Type B pancreatic cell (in vitro differentiated cells): ENCODE measurements at places on chromosomes 1 and 21. TPM values are rescaled to one million over a fixed set of nuclear protein-coding genes. Genes with fewer than 3 reads are reported as not detected.

- no peak for DNase-seq
Observed at GRCh38 chr1:23684415-23684814, 7.2 kb upstream of the RPL11 start.

GRCh38 chr21:35933466-35933865, 126.9 kb downstream of the SETD4 start:
- no peak for DNase-seq

DNA sequence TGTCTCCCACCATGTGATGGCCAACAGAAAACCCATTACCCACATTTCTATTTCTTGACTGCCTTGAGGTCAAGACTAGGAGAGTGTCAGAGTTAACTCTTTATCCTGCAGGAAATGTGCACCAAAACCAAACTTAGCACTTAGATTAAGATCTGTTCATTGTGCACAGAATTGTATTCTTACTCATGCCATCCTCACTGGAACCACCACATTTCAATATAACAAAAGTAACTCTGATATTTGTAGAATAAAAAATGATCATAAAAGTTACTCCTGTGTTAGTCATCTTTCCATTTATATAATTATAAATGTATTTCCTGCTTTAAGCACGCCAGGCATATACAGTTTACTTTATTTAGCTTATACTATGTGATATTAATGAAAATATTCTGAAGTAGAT, 193.0 kb upstream of the DPYD start:
- DNase-seq: no peak

GRCh38 chr1:18326211-18326897, 154.4 kb upstream of the KLHDC7A start:
- no peak for DNase-seq

DNA sequence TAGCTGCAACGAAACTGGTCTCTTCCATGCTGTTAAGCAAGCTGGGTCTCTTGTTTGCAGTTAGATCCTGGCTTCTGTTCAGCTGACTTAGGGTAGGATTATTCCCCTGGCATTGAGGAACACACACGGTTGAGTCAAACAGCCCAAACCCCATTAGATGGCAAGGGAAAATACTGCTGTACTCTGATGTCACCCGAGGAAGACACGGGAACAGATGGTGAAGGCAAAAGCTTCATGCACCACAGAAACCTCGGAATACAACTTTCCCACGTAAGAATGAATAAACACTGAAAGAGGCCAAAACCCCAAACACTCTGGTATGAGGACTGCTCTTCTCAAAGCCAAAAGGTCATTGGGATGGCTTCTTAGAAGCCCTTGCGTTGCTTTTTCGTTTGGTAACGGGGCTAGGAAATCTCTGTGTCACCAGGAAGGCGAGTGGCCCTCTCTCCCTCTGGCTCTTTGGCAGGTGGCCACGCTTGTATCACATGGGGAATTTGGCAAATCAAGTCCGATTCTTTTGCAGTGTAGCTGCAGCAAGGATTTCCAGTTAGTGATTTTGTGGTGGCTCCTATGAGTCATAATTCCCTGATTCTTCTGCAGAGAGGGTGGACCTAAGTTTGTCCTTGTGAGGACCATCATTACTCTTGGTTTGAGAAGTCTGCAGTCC, 16.7 kb upstream of the LYST start:
- no peak for DNase-seq

GRCh38 chr1:19388980-19389379, 76.9 kb downstream of the SLC66A1 start:
- DNase-seq: no peak

DNA sequence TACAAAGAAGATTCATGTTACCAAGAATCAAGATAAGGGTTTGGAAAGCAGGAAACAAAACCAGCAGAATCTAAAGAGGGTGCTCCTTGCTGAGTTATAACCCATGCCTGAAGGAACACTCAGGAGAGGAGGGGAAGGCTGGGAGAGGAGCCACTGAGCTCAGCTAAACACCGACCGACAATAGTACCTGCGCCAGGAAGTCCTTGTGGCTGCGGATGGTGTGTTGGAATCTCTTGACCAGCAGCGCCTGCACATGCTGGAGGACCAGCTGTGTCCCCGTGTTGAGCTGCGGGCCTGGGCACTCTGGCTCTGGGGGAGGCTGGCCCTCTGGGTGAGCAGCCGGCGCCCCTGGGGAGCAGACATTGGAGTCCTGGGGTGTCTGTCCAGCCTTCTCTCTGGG, 89.4 kb downstream of the ABCA4 start:
- no peak for DNase-seq

DNA sequence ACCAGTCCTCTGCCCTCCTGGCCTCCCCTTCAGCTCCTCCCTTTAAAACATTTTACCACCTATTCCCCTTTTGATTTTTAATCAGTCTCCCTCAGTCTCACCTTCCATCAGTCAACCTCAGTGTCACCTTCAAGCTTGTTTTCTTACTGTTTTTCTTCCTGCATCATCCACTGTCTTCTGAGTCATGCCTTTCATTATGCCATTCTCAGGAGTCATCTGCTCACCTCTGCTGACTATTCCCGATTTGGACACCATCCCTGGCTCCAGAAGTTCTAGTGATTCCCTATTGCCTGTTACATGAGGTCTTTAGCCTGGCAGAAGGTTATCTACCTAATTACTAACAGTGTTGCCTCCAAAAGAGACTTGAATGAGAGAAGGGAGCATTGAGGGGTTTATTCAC, 23.9 kb downstream of the NFASC start:
- no peak for DNase-seq

DNA sequence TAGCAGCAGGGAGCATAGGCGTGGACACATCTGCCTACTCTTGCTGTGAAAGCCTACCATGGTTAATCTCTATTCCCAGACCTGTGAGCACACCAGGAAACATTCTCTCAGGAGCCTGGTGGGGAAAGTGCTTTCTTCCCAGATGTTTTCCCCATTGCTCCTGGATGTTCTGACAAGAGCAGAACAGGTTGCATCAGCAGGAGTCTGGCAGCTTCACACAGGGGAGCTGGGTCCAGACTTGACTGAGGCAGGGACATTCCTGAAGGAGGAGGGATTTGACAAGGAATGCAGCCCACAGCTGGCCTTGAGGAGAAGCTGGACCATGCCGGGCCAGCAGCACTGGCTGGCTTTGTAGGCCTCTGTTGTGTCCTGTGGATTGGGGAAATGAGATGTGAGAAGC, 21.0 kb upstream of the ARTN start:
- no peak for DNase-seq

- no peak for DNase-seq
Observed at GRCh38 chr1:184892116-184892515, 82.2 kb downstream of the NIBAN1 start.

GRCh38 chr1:6360517-6361070, 33.0 kb downstream of the ACOT7 start:
- no peak for DNase-seq

- DNase-seq: no peak
Observed at GRCh38 chr1:239997515-239998311, 94.0 kb upstream of the FMN2 start.

GRCh38 chr21:14306126-14306907, 76.6 kb downstream of the HSPA13 start:
- DNase-seq: no peak

LAMC2 gene
- 14.8 and 33.5 TPM in 2 replicates for total RNA-seq

NOC2L gene
- 75.1 and 87.2 TPM in 2 replicates for total RNA-seq

PDE9A gene
- 15.2 and 18.6 TPM in 2 replicates for total RNA-seq

TXNIP gene
- 88.8 and 96.7 TPM in 2 replicates for total RNA-seq

BNIPL gene
- 27.7 and 70.3 TPM in 2 replicates for total RNA-seq
